Left lobe of liver (tissue), 2 donors: ENCODE measurements at places on chromosomes 1 and 21. TPM values are rescaled to one million over a fixed set of nuclear protein-coding genes. Genes with fewer than 3 reads are reported as not detected.

DNA sequence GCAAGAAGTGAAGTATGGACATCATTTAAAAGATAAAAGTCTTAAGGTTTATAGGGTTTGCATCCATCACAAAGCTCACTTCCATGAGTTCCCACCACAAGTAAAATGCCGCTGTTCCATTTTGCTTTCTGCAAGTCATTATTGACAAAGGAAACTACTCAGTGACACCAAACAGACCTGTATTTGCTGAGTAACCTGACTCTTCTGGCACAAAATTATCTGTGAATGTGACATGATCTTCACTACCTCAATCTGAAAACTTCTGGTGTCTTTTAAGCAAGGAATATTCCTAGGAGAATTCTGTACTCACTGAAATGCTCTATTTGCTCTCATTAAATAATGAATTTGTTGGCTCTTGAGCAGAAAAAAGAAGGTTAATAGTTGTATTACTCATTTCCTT, 1077.4 kb upstream of the ADGRL4 start:
- DNase-seq, result no peak

- no peak for DNase-seq
Measured at GRCh38 chr1:173417563-173417962, 59.6 kb upstream of the PRDX6 start.

GRCh38 chr1:43565600-43566360, 35.1 kb downstream of the PTPRF start:
- no peak for DNase-seq

DNA sequence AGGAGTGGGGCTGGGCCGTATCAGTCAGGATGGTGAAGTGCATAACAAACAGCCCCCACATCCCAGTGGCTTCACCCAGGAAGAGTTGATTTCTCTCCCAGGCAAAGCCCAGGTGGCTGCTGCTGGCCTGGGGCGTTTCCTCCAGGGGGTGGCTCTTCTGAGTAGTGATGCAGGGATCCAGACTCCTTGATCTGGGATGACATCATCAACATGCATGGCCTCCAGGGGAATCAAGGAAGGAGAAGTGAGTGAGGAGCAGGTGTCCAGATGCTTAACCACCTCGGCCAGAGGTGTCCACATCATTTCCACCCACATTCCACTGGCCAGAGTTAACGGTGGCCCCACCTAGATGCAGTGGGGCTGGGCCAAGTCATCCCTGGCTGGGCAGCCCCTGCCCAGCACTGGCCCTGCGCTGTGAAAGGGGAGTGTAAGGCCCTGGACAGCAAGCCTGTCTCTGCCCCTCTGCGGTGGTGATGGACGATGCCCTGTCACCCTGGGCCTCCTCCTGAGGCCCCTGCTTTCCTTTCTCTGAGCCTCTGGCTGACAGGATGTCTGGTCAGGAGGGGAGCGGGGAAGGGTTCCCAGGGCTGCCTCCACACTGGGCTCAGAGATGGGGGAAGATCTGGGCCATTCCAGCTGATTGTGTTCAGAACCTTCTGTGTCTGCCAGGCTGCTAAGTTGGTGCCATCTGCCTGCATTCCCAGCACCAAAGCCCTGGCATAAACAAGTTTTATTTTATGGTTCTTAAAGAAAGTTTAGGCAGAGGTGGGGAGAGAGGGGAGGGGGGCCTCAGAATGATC, 598.2 kb downstream of the MATN1 start:
- DNase-seq, result no peak

- peak; percentile 55 for DNase-seq
Measured at GRCh38 chr1:58922302-58923089, 138.6 kb upstream of the JUN start.

The ADCY10 gene
- 5.5 TPM for total RNA-seq

DNA sequence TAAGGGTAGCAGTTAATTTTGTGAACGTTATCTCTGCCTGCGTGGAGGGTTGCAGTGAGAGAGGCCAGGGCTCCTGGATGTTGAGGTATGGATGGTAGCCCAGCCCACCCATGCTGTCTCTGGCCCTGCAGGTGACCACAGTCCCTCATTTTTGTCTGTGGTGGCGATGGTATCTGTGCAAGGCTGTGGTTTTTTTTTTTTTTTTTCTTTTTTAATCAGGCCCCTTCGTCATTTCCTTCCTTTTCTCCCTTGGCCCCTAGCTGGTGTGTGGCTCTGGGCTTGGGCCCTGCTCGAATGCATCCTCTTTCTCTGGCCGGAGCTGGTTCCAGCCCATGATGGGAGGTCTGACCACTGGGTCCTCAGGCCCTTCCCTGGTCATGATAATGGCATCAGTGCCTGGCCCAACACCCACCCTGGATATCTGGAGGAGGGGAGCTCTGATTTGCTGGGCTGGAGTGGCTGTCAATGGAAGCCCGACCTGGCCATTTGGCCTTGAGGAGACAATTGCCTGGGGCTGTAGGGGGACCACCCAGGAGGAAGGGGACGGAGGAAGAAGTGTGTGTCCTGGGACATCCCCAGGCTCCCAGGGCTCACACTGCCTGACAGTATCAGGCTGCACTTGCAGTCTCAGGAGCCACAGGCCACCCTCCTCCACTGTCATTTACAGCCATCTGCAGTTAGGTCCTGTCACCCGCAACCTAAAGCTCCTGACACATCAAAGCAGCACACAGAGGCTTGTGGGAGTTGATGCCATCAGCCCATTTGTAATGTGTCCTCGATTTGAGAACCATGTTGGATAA, 8.1 kb upstream of the RNF187 start:
- DNase-seq, result no peak

DNA sequence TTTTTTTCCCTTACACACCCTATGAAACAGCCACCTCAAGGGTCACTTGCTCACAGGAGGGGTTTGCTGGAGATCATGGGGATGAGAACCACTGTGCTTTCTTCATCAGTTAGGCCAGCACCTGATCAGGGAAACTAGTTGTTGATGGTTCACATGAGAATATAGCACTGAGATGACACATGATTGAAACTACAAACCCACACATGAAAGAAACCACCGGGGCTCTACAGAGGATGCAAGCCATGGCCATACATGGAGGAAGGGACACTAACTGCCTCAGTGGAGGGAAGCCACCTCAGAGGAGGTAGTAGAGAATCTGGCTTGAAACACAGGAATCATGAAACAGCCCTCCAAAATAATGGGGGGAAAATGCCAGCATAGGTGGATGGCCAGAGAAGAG, 63.2 kb downstream of the PRKAB2 start:
- no peak for DNase-seq

GRCh38 chr1:62110198-62110817, 84.3 kb upstream of the L1TD1 start:
- no peak for DNase-seq
